MG63 (cell line): ENCODE measurements at places on chromosomes 3 and 15. TPM values are rescaled to one million over a fixed set of nuclear protein-coding genes. Genes with fewer than 3 reads are reported as not detected.

The P2RY12 gene
- not detected in 2 replicates for total RNA-seq

The C3orf49 gene
- total RNA-seq: not detected in 2 replicates

The ATP6V1A gene
- 54.5 and 79.5 TPM in 2 replicates for total RNA-seq

The HRG gene
- not detected in 2 replicates for total RNA-seq

The KIF9 gene
- total RNA-seq: 0.53 and 0.74 TPM in 2 replicates

The PPM1M gene
- 7.9 and 16.2 TPM in 2 replicates for total RNA-seq

The CELF6 gene
- total RNA-seq: 1.1 TPM in 1 of 2 replicates, not detected in the other

The MUSTN1 gene
- not detected in 2 replicates for total RNA-seq
